ENCODE measurements at places on chromosomes 11 and 22.

GRCh38 chr11:27660171-27660570 is 40.1 kb downstream of the BDNF start:
- DNase-seq, result no peak

- no peak for DNase-seq
Observed at GRCh38 chr11:70110538-70111055, 32.5 kb downstream of the ANO1 start.

DNA sequence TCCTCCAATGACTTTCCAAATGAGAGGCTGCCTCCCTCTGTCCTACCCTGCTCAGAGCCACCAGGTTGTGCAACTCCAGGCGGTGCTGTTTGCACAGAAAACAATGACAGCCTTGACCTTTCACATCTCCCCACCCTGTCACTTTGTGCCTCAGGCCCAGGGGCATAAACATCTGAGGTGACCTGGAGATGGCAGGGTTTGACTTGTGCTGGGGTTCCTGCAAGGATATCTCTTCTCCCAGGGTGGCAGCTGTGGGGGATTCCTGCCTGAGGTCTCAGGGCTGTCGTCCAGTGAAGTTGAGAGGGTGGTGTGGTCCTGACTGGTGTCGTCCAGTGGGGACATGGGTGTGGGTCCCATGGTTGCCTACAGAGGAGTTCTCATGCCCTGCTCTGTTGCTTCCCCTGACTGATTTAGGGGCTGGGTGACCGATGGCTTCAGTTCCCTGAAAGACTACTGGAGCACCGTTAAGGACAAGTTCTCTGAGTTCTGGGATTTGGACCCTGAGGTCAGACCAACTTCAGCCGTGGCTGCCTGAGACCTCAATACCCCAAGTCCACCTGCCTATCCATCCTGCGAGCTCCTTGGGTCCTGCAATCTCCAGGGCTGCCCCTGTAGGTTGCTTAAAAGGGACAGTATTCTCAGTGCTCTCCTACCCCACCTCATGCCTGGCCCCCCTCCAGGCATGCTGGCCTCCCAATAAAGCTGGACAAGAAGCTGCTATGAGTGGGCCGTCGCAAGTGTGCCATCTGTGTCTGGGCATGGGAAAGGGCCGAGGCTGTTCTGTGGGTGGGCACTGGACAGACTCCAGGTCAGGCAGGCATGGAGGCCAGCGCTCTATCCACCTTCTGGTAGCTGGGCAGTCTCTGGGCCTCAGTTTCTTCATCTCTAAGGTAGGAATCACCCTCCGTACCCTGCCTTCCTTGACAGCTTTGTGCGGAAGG is 2.9 kb downstream of the APOC3 start:
- DNase-seq, result no peak

DNA sequence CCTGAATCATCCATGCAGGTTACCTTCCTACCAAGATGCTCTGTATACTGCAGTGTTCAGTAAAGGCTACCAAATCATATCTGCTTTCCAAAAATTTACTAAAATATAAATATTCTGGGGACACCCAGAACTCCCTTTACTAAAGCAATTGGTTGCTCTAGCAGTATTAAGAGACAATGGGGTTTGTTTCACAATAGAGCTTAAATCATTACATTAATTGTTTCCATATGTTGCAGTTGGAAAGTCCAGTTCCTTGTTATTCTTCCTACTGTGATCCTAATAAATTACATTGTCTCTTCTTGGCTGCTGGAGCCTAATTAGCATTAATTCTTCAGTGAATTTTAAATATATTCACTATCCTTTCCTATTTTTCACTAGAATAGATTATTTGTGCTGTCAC is 316.0 kb upstream of the MTNR1B start:
- no peak for DNase-seq

DNA sequence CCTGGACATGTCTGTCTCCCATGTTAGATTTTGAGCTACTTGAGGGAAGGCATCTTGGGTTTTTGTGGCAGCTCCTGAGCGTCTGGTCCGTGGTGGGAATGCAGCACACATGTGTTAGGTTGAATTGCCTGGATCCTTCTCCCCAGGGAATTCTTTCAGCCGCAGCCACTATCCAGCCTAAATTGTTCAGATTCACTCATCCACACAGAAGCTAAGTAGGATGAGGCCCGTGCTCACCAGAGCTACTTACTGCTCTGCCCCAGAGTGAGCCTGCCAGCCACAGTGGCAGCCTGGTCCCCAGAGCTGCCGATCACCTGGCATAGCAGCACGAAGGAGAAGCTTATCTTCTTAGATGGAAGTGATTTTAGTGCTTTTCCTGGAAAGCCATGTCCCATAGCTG is 34.4 kb upstream of the SORL1-AS1 start:
- DNase-seq, result no peak

GRCh38 chr11:112728716-112729115 is 232.5 kb upstream of the NCAM1 start:
- DNase-seq, result no peak

GRCh38 chr11:119788096-119788883 is 59.3 kb upstream of the NECTIN1 start:
- DNase-seq, result no peak

- no peak for DNase-seq
Observed at GRCh38 chr11:117814204-117814765, 10.3 kb downstream of the FXYD2 start.

DNA sequence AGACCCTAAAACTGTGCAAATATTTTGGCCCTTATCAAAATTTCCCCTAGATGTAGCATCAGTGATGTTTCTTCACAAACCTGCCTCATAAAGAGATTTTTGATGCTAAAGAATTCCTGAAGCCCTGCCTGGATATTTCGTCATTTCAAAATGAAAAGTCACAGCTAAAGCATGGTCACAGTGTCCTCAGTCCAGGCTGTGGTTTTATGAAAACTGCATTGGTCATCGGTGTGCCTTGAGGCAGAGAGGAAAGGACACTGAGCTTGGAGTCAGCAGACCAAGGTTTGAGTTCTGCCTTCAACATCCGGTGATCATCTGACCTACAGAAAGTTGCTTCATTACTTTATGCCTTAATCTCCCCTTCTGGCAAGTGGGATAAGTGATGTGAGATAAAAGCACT is 34.8 kb upstream of the ALKBH3 start:
- DNase-seq, result no peak

Measured in inflammatory macrophage treated with lipopolysaccharide for 4 hours (primary cell).